H4 (cell line): ENCODE measurements at places on chromosomes 16 and 17.

DNA sequence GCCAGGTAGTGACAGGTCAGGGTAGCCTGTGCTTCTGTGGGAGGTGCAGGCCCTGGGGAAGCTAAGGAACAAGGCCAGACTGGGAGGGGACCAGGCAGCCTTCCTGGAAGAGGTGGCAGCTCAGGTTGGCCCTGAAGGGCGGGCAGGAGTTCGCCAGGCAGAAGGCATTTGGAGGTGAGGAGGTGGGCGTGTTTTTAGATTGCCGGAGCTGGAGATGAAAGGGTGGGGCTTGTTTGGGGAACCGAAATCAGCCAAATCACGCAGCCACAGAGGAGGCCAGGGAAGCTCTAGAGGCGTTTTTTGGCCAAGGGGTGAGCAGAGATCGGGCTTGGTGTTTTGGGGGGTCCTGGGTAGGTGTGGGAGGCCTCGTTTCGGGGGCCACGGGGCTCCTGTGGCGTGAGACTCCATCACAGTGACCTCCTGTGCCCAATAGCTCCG is 7.6 kb downstream of the ADCY7 start:
- DNase-seq, result no peak

- no peak for DNase-seq
These were observed 15.8 kb upstream of the CCL5 start for GRCh38 chr17:35895636-35896587.

- DNase-seq, result no peak
These were observed 340.2 kb downstream of the HS3ST3B1 start for GRCh38 chr17:14641117-14641516.

- DNase-seq, result no peak
These were observed 10.9 kb downstream of the USP22 start for GRCh38 chr17:21031756-21032396.
